ENCODE measurements at places on chromosomes 6 and 20.

DNA sequence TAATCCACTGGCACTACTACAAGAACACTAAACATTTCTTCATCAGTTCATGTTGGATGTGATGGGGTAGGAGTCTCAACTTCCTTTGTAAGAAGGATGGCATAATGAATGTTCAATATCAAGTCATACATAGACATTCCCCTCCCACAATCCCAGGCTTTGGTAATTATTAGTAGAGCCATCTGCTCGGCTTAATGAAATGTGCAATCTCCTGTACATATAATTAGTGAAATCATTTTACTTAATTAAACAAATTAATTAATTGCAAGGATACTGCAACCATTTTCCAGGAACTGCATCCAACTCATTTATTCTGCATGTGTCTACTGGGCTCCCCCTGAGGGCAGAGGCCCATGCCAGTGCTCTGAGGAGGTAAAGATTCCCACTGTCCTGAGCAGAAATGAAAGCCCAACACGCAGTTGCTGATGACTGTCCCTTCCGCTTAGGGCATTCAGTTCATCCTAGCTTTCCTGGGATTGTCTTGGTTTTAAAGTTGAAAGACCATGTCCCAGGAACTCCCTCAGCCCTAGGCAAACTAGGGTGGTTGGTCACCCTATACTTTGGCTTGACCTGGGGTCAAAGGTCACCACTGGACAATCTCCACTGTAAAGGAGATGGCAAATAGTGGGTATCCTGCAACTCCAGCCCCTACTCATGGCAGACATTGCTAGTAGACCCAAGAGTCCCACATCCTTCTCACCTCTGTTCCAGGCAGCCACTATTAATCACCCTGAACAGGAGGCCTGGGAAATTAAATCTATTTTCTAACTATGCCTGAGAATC, 109.8 kb downstream of the TRERF1 start:
- no peak for DNase-seq

- DNase-seq, result no peak
These were observed 159.1 kb downstream of the HACE1 start for GRCh38 chr6:104700371-104701185.

GRCh38 chr20:62692176-62692575, 16.5 kb upstream of the NTSR1 start:
- DNase-seq, result no peak

DNA sequence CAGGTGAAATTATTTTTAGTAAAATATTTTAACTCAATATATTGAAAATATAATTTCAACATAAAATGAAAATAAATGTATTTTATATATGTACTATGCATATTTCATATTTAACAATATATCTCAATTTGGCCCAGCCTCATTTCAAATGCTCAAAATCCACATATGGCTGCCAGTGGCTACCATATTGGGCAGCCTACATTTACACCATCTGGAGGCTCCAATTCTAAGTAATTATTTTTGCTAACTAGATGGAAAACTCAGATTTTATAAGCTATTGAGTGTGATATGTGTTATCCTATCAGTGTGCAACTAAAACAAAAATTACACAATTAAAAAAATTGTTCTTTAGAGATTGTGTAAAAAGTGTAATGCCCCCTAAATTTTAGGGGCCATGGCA, 96.9 kb downstream of the SOX4 start:
- no peak for DNase-seq

- DNase-seq, result no peak
These were observed 44.8 kb downstream of the TTI1 start for GRCh38 chr20:37988306-37988954.

DNA sequence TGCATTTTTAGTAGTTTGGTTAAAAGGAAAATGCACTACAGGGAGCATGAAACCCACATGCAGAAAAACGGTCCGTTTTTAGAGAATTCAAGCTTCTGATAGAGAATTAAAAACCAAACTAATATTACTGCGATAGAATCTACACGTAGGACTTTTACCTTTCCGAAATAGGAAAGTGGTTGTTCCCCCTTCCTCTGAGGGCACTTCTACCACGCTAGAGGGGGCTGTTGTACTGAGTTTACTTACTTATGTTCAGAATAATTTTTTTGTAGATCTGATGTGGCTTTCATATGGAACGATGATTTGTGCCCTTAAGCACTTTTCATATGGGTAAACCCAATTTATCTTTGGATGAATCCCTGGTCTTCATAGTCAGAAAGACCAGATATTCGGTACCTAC, 264.3 kb upstream of the PLN start:
- DNase-seq, result peak; percentile 16

DNA sequence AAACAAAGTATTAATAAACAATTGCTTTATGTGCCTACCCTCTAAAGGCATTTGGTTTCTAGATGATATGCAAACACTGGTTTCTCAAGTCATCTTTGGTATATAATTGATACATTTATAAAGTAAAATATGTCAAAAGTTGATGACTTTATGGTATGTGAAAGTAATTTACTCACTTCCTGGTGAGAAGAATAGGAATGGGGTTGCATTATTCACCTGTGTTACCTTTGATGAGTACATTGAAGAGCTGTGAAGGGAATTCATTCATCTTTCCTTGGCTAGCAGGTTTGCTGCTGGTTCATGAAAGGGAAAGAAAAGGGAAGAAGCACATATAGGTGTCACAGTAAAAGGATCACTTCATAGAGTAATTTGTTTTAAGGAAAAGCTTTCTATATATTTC, 20.4 kb downstream of the RNF217 start:
- no peak for DNase-seq

DNA sequence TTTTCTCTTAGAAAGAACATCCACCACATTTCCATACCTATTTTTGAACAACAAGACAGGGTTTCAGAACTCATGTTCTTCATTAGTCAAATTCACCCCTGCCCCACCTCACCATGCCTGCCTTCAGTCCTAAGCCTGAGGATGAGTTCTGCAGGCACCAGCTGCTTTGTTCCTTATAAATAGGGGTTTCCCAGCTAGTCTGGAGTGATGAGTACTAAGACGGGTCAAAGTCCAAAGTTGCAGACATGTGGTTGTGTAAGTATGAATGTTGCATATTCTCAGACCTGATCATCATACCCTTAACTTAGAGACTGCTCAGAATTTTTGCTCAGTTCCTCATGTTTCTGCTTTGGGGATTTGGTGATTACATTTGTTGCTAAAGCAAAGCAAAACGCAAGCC, 257.7 kb upstream of the CDYL start:
- DNase-seq, result no peak

GRCh38 chr6:45075246-45075645, 252.9 kb upstream of the RUNX2 start:
- no peak for DNase-seq

GRCh38 chr6:31727034-31727716, 1.9 kb downstream of the DDAH2 start:
- DNase-seq, result no peak

DNA sequence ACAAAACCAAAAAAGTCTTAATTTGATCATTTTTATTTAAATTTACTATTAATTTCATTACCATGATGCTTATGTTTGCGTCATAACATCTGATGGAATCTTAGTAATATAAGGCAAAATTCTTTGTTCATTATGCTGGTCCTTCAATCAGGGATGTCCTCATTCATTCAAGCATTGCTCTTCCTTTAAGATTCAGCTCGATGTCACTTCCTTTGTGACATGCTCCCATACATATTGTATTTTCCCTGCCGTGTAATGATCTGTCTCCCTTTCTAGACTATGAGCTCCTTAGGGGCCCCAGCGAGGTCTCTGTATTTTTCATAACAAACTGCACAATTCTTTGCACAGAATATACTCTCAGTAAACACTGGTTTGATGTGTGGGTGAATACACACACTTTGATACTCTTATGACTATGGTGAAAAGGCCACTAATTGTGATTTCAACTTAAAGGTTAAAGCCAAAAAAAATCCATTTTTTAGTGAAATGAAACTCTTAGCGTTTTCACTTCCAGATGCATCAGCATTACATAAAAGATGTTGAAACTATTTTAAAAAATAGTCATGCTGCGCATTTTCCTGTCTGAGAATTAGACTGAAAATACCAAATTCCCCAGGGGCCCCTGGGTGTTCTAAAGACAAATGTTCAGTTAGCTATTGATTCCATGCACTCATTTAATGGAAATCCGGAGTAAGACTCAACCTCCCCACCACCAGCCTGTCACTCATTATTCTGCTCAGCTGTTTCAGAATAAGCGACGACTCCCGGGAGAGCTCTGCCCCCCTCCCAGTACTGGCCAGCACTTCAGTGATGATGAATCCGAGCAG, 169.7 kb downstream of the ATXN1 start:
- peak; percentile 58 for DNase-seq

DNA sequence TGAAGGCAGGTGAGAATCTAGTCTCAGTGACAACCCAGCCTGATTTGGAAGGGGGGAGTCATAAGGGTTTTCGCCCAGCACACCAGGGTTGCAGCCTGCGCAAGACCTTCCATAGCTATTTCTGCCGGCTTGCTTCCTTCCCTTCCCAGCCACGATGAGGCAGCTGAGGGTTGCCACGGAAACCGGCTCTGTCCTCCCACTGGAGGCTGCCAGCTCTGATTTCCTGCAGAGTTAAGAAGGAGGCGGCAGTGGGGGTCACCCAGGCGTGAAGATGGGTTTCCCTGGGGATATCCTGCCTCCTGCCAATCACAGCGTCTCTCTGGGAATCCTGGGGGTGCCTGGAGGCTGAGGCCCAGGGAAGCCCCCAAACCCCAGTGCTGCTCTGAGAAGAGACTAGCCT, 23.1 kb upstream of the KCNB1 start:
- no peak for DNase-seq

GRCh38 chr6:88165087-88165843, 882 bp downstream of the CNR1 start:
- DNase-seq, result no peak

GRCh38 chr6:13461805-13462204, 25.6 kb downstream of the GFOD1 start:
- DNase-seq, result no peak

- no peak for DNase-seq
These were observed 192.0 kb downstream of the GRIK2 start for GRCh38 chr6:101585501-101585900.

GRCh38 chr6:52015953-52016352, 71.5 kb downstream of the PKHD1 start:
- DNase-seq, result no peak

DNA sequence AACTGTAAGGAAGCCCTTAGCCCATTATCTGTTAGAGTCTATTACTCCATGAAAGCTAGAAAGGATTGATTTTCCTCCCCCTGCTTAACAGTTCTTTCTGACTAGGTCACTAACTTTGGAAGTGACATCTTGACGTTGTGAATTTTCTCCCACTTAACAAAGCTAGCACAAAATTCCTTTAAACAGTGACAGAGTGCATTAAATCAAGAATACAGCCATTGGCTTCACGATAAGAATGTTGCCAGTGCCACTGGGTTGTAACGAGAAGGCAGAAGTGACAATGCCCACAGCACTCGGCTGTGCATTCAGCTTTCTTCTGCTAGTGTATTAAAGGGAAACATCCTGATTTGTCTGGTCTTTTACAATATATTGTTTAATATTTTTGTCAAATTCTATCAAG, 182.7 kb upstream of the DTNBP1 start:
- DNase-seq, result no peak

DNA sequence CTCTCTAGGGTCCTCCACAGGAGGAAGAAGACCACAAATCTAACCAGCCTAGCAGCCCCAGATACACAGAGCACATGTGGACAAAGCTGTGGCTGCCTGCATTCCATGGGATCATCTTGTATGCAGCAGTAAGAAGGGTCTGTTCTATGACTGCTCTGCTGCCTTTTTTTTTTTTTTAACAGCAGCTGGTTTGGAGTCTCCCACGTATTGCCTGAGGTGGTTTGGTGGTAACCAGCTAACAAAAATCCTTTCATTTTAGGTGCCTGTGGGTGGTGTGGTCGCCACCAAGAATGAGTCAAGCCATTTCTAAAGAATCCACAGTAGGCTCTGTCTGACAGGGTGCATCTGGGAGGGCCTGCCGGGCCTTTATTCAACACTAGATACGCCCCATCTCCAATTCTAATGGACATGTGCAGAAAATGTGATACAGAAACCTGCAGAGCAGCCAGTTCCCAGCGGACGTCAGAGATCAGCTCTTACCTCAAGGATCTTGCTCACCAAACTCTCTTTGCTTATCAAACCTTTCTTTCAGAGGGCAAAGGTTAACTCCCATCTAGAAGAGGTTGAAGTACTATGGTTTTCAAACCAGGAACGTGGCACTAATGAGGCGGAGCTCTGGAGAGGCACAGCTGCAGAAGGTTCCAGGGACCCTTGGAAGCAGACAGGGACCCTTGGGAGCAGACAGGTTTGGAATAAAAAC, 32.0 kb downstream of the GNAS-AS1 start:
- DNase-seq, result no peak

DNA sequence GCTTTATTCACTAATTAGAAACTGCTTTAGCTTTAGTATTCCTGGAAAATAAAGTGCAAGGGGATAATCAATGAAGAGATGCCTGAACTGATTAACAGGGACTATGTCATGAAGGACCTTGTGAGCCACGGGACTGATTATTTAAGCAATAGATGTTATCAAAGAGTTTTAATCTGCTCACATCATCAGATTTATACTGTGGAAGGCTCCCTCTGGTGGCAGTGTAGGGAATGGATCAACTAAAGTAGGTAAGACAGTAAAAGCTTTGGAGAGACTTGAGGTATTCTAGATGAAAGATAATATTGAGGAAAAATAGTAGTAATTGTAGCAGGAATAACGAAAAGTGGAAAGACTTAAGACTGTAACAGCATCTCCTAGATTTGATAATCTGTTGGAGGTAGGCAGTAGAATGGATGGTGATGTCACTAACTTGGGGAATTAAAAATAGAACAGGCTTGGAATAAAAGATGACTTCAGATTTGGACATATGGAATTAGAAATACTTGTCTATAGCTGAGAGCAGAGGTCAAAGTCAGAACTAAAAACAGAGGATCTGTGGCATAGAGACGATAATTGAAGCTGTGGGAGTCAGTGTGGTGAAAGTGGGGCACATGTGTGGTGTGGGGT, 80.3 kb upstream of the HTR1E start:
- DNase-seq, result no peak
